ENCODE measurements at places on chromosomes 12 and 14. TPM values are rescaled to one million over a fixed set of nuclear protein-coding genes. Genes with fewer than 3 reads are reported as not detected.

GRCh38 chr14:67449096-67449495, 37.1 kb upstream of the PLEK2 start:
- DNase-seq, result no peak

- no peak for DNase-seq
Measured at GRCh38 chr12:110658878-110659277, 30.0 kb downstream of the HVCN1 start.

- no peak for DNase-seq
Measured at GRCh38 chr12:54830199-54830598, 24.1 kb upstream of the MUCL1 start.

Gene CISTR
- not detected for total RNA-seq

Gene NPFF
- not detected for total RNA-seq

Measured in suprapubic skin (tissue), 4 donors.